ENCODE measurements at places on chromosomes 5 and 9. TPM values are rescaled to one million over a fixed set of nuclear protein-coding genes. Genes with fewer than 3 reads are reported as not detected.
A peak's percentile ranks its signal among the peaks of the same experiment; 100 is the strongest.

- DNase-seq: no peak
Measured at GRCh38 chr5:73391441-73391881, 57.1 kb downstream of the FOXD1 start.

- no peak for DNase-seq
Measured at GRCh38 chr5:152689250-152689711, 284.2 kb upstream of the NMUR2 start.

DNA sequence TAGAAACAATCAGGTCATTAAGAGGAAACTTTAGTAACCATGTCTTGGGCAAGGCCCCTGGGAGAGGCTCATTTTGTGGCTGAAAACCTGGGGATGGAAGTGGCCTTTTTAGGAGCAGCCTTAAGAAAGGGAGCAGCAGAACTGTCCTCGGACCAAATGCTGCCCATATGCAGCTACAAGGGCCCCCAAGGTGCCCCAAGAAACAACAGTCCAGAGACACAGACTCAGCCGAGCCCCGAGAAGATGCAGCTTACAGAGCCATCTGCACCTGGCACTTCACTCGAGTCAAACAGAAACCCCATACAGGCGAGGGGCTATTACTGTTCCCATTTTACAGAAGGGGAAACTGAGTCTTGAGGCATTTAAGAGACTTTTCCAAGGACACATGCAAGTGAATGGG, 58.0 kb downstream of the COL23A1 start:
- DNase-seq: no peak

DNA sequence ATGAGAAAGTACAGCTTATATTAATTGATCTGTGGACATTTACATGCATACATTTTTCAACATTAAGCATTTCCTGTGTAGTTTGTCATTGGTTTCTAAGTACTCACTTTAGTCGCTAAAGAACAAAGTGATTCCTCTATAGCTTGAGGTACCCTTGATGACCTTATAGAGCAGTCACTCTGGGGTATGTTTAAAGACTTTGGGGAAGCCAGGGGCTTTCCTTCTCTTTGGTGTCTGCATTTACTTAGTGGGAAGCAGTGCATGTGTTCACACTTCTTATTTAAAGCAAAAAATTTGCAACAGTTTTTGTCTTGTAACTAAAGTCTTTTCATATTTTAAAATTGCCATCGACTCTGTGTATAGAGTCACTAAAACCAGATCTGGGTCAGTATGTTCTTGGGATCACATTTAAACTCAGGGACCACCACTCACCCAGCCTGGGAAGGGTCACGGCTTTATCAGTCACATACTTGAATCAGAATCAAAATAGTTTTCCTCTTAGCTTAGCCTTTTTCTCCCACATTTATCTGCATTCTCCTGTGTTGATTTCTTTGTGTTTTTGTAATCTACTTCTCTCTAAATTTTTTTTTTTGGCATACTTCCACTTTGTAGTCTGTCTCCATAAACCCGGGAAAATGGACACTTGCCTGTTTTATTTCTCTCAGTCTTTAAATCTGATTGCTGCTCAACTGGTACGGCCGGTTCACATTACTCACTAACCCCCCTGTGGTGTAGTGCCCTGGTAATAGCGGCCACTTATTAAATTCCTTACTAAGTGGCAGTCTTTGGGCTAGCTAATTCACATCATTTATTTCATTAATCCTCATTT, 143.9 kb upstream of the FBN2 start:
- no peak for DNase-seq

ADAMTS19 gene
- not detected for total RNA-seq

DNA sequence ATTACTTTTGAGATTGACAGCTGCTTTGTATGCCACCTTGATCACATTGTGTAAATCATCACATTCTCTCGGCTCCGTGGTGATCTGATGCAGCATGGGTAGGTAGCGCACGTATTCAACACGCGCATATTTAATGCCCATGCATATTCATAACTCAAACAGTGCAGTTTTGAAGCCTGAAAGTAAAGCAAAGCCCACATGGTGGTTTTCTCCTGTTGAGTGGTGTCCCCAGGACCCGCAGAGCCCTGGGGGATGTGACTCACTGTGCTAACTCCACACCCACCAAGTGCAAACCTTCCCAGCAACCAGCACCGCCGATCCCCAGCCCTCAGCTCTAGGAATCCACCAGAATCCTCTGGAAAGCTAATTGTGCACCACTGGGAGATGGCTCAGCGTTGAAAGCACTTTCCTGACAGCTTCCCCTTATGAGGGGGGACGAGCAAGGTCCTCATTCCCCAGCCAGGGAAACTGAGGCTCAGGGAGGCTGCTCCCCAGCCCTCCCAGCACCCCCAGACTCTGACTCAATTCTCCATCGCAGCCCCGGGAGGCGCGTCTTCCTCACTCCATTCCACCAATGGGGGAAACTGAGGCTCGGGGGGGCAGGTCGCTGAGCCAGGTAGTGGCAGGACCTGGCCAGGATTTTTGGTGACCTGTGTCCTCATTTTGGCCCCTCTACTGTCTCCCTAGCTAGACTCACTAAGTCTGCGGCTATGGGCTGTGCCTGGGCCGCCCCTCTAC, 46.4 kb downstream of the SARDH start:
- DNase-seq: no peak

FAM153A gene
- total RNA-seq: 4.7 TPM

- DNase-seq: peak; percentile 31
Measured at GRCh38 chr5:159444441-159445082, 114.3 kb upstream of the IL12B start.

PCDHA5 gene
- total RNA-seq: not detected

DNA sequence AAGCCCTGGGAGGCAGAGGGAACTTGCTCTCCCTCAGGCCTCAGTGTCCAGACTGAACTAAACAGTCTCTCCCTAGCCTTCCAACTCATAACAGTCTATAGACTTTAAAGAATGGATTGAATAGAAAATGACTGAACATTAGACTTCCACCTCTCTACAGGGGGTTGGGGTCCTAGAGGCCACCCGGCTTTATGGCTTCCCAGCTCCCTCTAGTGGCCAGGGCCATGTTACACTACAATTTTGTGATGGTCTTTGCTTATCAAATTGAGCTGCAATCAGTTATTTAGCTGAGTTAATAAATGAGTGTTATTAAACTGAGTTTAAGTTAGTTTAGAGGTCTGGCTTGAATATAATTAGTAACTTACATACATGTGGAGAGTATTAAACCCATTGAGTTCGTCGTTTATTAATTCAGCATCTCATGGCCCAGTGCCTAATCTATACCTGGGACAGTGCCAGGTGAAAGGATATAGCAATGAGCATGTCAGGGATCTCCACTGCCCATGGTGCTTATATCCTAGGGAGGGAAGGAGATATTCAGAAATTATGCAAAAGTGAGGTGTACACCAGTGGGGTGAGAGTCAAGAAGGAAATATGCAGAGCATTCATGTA, 105.2 kb downstream of the SH3TC2 start:
- peak; percentile 76 for DNase-seq

DNA sequence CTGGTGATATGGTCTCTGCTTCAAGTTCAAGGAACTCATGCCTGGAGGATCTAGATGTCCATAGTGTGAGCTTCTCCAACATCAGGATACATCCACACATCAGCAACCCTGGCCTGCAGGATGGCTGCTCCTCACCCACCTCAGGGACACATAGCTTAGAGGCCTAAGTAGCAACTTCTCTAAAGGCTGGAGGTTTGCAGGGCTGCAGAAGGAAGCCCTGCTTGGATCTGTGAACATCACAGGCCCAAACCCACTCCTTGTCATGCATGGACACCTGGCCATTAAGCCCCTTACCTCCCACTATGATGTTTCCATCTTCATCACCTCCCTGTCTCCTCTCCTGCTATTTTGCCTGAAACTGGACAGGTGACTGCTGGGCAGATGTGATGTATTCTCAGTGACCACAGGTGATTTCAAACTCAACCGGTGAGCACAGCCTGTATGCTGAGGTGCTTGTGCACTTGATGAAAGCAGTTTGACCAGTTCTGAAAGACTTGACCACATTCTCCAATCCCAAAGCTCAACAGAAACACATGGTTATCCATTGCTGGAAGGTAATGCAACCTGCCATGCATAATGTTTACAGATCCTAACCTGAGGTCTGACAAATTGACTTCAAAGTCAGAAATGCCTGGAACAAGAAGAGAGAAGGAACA, 205.2 kb downstream of the FSTL4 start:
- no peak for DNase-seq

PDE6A gene
- total RNA-seq: not detected

DNA sequence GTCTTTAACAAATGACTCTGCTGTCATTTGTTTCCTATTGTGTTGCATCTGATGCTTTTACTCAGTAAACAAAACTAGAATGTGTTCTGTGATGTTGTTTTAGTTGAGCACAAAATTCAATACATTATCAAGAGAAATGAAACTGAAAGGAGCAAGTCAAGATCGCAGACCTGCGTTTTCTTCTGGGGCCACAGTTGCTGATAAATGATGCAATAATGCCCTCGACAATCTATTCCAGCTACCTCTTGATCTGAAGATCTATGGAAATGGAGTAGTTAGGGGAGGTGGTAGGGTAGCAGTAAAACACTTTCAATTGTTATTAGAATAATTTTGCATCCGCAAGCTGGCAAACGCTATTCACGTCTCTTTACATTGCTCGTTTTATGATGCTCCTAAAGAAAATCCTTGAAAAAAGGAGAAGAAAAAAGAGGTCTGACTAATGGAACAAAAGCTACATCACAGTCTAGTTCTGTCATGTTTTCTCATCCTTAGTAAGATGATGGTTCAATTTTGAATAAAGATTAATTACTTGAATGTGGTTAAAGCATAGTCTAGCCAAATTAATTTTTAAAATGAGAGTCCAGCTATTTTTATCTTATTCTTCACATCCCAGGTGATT, 1.6 kb downstream of the ZNF366 start:
- no peak for DNase-seq

DNA sequence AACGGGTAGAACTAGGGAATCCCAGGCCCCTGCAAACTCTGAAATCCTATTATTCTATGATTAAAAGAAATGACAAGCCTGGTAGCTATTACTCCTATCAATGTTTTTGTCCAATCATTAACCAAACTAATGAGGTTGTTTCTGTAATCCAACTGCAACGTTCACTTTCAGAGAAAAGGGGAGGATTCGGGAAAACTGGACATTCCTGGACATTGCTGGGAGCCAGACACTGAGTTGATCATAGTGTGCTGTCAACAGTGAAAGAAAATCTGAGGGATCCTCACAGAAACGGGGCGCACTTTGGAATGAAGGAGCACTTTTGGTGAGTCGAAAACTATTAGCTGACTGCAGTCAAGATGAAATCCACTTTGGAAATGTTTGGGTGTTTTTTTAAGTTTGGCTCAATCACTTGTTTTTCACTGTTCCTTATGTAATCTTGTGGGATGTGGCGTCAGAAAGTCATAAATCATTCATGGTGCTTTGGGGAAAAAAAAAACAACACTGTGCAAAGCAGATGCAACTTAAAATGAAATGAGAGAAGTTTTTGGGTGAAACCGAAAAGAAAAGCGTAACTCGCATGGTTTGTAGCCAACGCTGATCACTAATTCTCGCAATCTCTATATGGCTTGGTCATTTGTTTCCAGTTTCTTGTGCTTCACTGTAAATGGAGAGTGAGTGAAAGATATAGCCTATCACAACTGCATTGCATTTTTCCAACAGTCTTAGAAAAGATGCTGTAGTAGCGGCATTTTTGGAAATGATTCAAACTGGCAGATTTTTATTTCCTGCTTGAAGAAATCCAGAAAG, 51.2 kb upstream of the ADRA1B start:
- DNase-seq: no peak

ANAPC2 gene
- total RNA-seq: 89.6 TPM

GRCh38 chr5:145976431-145977155, 40.2 kb downstream of the SH3RF2 start:
- DNase-seq: no peak

HTR4 gene
- not detected for total RNA-seq

N4BP3 gene
- 22.3 TPM for total RNA-seq

TEK gene
- total RNA-seq: not detected

GRCh38 chr9:7967093-7967827, 167.7 kb upstream of the DMAC1 start:
- peak; percentile 22 for DNase-seq

DNA sequence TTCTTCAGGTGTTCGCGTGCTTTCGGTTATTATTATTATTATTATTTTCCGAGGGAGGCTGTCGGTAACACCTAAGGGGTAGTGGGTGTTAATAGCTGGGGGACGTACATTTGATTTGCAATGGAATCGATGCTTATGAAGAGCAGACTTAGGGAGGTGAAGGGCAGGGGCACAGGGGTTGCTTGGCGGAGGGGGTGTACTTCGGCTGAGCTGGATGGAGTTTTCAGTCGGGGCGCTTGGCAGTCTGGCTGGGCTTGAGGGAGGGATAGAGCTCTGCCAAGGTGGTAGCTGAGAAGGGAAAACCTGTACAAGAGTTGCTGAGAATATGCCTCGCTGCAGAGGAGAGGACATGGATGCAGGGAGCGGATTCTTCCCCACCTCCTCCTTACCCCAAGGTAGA, 617 bp upstream of the PTPRD start:
- no peak for DNase-seq

GRCh38 chr5:173187054-173187743, 42.9 kb downstream of the BNIP1 start:
- DNase-seq: peak; percentile 62

DNA sequence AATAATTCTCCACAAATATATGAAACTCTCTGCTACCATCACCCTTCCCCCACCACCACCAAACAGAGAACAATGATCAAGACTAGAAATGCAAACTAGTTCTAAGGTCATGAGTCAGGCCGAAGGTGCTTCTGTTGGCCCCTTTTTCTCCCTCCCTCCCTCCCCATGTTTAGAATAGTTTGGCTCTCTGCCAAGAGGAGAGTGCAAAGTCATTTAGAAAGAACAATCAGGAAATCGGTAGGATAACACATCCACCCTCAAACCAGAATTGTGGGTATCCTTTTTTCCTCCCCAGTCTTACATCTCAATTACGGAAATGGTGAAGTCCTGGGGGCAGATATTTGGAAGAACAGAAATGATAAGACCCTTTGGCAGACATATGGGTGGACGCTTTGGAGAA, 170.1 kb downstream of the SLF1 start:
- DNase-seq: no peak

DNA sequence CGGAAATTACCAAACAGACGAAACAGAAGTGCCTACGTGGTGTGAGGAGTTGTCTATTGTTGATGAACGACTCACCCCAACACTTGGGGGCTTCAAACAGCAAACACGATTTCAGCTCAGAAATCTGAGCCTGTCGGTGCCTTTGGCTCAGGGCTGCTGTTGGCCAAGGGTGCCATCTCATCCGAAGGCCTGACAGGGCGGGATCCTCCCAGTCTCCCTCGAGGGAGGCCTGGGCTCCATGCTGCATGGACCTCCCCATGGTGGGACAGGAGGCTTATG, 1.3 kb downstream of the LRRC14B start:
- no peak for DNase-seq

GRCh38 chr5:139124774-139125520, 73.2 kb downstream of the SIL1 start:
- DNase-seq: no peak

CTNND2 gene
- not detected for total RNA-seq

DNA sequence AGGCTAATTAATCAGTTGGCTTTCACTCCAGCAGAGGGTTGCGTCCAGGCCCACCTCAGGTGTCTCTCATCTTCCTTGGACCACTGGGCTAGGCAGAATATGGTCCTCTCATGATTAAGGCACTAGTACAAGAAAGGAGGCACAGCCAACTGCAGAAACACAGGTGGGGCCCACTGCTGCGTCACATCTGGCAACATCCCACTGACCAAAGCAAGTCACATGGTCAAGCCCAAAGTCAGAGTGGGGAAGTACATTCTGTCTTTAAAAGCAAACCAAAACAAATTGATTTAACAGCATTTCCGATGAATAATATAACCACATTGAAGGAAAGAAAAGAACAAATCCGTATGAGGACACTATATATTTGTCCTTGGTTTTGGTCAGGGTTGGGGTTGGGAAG, 28.0 kb upstream of the UBTD2 start:
- DNase-seq: no peak

All from OCI-LY7 (cell line).